CMK (cell line): ENCODE measurements at places on chromosomes 11 and 22.

- DNase-seq, result no peak
Observed at GRCh38 chr11:32847511-32847910, 17.8 kb downstream of the PRRG4 start.

DNA sequence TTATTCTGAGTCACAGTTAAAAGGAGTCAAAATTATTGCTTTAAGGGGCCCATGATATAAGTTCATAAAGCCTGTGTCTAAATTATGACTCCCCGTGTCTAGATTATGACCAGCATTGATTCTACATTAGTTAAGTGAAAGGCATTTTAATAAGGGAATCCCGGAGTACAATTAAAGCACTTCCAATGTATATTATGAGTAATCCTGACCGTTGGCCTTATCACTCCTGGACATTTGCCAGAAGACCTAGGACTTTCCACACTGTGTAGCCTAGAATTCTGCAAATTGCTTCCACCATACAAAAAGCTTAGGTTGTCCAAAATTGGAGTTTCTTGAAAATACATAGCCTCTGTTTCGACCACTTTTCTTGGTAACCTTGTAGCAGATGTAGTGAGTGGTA is 1292.6 kb downstream of the LRRC4C start:
- DNase-seq, result no peak

DNA sequence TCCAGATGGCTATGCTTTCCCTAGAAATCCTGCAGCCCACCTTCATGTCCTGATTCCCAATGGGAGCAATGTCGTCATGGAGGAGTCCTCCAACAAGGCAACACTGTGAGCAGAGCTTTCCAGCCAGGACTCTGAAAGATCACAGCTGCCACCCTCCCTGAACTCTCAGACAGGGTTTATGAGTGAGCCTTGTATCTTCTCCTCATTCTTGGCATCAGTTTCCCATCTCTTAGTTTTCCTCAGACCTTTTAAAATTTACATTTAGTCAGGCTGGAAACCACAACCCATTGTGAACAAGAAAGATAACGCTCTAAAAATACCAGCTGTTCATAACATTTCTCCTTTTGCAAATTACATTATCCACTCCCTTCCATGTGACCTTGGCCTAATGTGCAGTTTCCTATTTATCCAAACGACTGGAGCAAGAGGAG is 15.6 kb upstream of the LYVE1 start:
- no peak for DNase-seq

GRCh38 chr11:59102259-59102765 is 4.7 kb upstream of the FAM111B start:
- DNase-seq, result no peak

DNA sequence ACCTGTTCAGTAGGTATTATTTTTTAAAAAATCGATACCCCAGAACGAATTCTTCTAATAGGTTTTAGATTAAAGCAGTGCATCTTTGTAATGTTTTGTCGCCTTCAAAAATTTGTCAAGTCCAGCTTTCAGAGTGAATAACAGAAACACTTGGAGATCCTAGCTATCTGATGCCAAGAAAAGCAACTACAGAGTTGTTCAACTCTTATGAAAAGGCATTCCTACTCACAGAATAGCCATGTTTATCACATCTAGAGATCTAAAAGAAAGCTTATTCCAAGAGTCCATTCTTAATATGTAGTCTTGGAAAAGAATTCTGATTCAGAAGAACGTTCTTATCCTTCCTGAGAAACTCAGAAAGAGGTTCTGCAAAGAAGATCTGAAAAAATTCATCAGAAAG is 268.5 kb downstream of the TTC28 start:
- no peak for DNase-seq

- DNase-seq, result no peak
Observed at GRCh38 chr11:612201-612960, 3.4 kb downstream of the IRF7 start.

- no peak for DNase-seq
Observed at GRCh38 chr22:49551897-49552614, 275.6 kb downstream of the BRD1 start.

GRCh38 chr11:20058749-20059458 is 101.4 kb downstream of the DBX1 start:
- DNase-seq, result no peak
